ENCODE measurements at places on chromosomes 12 and 14.

GRCh38 chr12:108129017-108129812 lies at the start of gene WSCD2:
TSS of gene WSCD2 (plus strand) at chr12:108129288. CDS start at chr12:108195833, 66,545 bp downstream.
- DNase-seq = peak; percentile 56

DNA sequence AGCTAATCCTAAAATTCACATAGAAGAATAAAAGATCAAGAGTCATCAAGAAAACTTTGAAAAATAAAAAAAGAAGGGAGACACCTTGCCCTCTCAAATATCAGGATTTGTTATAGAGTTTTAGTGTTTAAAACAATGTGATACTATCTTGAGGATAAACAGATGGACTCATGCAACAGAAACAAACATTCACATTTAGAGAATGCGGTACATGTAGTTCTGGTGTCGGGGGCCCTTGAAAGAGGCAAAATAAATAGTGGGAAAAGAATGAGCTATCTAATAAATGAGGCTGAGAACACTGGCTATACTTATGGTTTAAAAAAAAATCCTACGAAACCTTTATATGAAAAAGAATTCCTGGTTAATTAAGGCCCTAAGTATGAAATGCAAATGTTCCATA lies 127.7 kb downstream of the LLPH start:
- DNase-seq = no peak

DNA sequence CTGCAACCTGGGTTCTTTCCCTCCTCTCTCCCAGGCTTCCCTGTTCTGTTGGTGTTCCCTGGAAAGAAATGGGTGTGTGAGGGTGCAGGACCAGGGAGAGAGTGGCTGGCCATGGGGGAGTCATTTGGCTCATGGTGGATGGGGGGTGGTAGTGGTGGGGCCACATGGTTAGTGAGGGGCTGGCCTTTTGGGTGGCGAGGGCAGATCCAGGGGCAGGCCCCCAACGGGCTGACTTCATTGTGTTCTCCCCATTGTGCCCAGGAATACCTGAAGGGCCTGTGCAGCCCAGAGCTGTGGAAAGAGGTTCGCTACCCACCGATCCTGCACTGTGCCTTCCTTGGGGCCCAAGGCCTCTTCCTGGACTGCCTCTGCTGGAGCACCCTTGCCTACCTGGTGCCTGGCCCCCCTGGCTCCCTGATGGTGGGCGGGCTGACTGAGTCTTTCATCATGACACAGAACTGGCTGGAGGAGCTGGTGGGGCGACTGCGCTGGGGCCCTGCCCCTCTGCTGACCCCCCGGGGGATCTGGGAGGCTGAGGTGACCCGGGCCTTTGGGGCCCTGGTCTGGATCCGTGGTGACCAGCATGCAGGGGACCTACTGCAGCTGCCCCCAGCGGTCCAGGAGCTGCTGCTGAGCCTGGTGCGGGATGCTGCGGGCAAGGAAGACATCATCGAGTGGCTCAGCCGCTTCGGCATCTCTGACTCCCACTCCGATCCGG lies 9.0 kb downstream of the NYNRIN start:
- DNase-seq = no peak

DNA sequence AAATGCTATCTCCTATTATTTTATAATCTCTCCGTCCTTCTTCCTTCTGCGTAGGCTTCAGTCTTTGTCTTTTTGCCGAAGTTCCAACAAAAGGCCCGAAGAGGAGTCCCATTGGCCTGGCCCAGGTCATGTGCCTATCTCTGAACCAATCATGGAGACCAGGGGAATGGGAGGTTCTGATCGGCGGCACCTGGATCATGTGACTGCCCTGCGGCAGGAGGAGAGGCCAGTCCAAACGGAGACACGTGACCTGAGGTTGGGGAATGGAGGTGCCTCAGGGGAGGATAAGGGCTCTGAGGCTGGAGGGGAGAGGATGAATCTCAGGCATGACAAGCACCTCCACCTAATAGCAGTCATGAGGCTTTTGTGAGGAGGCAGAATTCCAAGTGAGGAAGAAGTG lies 86.0 kb downstream of the AACS start:
- DNase-seq = no peak

GRCh38 chr12:111251058-111251730 lies 117.7 kb downstream of the PHETA1 start:
- DNase-seq = no peak

- no peak for DNase-seq
Measured at GRCh38 chr14:81315341-81315740, 84.8 kb downstream of the STON2 start.

GRCh38 chr14:44759277-44759676 lies 202.5 kb downstream of the KLHL28 start:
- DNase-seq = no peak

- DNase-seq = no peak
Measured at GRCh38 chr12:32885831-32886230, 10.7 kb downstream of the PKP2 start.

DNA sequence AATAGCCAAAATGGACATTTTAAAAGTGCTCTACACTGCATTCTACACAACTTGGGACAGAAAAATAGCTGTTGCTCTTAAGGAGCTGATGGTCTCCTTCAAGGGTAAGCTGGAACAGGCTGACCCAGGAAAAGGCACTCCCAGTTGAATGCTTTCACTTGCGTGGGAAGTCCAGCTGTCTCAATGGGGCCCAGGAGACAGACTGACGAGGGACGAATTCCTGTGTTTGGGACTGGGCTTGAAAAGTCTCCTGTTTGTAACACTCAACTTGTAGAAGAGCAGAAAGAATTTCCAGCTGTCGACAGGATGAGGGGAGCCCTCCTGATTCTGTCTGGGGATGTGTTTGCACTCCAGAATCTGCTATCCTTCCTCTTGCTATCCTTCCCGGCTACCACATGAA lies 180.8 kb downstream of the ZFP36L1 start:
- DNase-seq = no peak

GRCh38 chr14:54512393-54512792 lies 2.7 kb downstream of the CGRRF1 start:
- no peak for DNase-seq

GRCh38 chr12:41966001-41966400 lies 178.7 kb downstream of the GXYLT1 start:
- no peak for DNase-seq

GRCh38 chr12:68641138-68641537 lies 30.4 kb downstream of the RAP1B start:
- no peak for DNase-seq

- no peak for DNase-seq
Measured at GRCh38 chr14:28823245-28823644, 56.7 kb downstream of the FOXG1 start.

- DNase-seq = no peak
Measured at GRCh38 chr12:32870716-32871115, 25.9 kb downstream of the PKP2 start.

DNA sequence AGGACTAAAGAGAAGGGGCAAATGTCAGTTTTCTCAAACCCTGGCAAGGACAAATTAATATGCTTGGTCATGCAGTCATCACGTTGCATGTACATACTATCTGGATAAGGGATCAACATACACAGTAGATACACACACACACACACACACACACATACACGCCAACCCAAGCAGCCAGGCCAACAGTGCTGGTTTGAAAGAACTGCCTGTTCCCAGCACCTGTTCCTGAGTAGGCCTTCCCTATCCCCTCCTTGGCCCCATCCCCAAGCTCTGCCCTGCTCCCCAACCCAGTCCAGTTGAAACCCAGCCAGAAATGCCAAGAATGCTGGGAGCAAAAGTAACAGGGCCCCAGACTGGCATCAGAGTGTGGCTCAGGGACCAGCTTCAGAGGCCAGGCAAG lies 4.4 kb downstream of the ITGA7 start:
- no peak for DNase-seq

GRCh38 chr12:4272424-4273272 lies 914 bp upstream of the CCND2 start:
- DNase-seq = peak; percentile 73

GRCh38 chr14:95038521-95039250 lies 118.6 kb downstream of the DICER1 start:
- no peak for DNase-seq

DNA sequence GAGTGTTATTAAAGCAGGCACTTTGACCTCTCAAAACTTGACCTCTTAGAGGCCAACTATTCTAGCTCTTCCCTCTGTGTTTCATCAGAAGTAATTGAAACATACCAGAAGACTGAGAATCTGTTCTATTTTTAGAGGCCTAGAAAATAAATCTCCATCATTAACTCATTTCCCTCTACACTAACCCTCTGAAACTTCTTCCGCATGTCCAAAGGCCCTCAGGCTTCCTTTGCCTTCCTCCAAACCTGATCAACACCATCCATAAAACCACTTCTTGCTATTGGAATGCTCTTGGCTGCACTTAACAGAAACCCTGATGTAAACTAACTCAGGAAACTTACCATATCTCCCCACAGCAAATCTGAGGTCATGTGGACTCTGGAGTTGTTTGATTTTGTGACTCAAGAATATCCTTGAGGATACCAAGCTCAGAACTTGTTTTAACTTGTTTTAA lies 196.4 kb downstream of the RPAP3 start:
- DNase-seq = no peak

DNA sequence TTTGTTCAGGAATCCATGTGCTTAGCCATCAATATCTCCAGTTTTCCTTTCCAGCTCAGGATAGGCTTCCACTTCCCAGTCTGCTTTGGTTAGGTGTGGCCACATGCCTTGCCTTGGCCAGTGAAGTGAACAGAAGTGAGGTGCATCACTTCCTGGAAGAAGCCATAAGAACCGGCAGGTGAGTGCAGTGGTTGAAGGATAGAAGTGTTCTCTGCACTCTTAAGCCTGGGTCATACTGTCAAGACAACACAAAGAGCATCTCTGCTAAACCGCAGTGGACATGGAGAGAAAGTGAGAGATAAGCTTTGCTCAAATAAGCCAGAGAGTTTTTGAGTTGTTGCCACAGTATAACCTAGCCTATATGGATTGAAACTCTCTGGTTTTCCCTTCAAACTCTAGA lies 11.4 kb downstream of the GNG2 start:
- no peak for DNase-seq

GRCh38 chr14:49991491-49991890 lies 98.6 kb downstream of the ARF6 start:
- no peak for DNase-seq

DNA sequence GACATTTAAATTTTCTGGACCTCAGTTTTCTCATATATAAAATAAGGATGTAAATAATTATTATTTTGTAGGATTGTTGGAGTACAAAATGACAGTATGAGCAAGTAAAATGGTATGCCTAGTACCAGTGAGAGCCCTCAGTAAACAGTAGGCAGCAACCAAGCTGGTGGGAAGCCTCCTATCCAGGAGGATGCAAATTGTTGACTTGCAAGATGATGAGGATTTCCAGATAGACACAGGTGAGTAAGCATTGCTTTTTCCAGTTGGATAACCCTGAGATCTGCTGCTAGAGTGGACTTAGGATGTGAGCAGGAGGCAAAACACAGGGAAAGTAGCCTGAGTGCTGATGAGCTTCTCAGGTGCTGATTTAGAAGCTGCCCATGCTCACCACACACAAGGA lies 28.2 kb upstream of the AMIGO2 start:
- DNase-seq = no peak

- DNase-seq = peak; percentile 12
Measured at GRCh38 chr14:32202491-32202997, 525 bp downstream of the RNU6-8 start.

- no peak for DNase-seq
Measured at GRCh38 chr14:104309657-104310369, 171.4 kb downstream of the KIF26A start.

- DNase-seq = no peak
Measured at GRCh38 chr12:20000229-20000849, 368.0 kb upstream of the PDE3A start.

- peak; percentile 48 for DNase-seq
Measured at GRCh38 chr12:96044017-96044942, 8.9 kb upstream of the LTA4H start.

DNA sequence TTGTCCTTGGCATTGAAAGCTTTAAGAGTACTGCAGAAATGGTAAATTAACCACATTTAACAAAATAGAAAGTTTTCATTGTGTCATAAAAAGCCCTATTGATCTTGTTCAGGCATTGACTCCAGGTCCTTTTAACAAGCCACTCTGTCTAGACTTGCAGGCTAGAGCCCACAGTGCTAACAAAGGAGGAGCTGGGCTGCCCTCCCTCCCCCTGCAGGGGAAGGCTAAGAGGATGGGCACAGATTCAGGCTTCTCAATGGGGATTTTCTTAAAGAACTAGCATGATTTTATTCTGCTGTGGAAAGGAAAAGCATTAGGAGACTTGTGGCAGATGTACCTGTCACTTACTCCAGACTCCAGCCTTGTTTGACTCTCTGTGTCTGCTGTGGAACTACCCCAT lies 463.6 kb downstream of the NRXN3 start:
- DNase-seq = no peak

DNA sequence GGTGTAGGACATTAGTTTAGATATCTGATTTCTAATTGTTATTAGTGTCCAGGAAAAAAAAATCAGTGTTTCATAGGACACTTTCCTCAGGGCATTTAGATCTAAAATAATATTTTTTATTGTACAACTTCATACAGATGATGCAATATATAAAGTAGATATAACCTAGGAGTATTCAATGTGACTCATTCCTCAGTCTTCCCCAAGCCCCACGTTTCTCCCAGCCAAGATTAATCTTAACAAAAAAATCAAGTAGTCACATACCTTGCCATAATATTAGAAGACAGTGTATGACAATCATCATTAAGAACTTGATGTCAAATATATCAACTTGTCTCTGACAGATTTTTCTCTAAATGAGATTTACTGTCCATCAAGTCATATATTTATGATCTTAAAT lies 37.1 kb downstream of the PPFIA2 start:
- no peak for DNase-seq

DNA sequence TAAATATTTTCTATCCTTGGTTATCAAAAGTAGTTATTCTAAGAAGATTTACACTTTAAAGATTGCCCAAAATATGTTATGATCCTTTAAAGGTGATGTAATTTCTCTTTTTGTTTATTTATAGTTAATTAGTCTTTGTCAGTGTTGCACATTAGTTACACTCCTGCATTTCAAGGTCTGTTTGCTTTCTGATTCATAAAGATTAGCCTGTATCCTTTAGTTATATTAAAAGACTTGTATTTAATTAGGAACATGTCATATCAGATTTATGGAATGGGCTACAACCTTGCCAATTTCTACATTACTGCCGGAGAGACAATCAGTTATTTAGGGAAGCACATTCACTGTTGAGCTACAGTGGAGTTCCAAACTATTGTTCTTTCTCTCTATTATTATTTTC lies 3.5 kb downstream of the EPYC start:
- DNase-seq = no peak

GRCh38 chr12:51076236-51076930 lies 7.0 kb downstream of the CSRNP2 start:
- no peak for DNase-seq

DNA sequence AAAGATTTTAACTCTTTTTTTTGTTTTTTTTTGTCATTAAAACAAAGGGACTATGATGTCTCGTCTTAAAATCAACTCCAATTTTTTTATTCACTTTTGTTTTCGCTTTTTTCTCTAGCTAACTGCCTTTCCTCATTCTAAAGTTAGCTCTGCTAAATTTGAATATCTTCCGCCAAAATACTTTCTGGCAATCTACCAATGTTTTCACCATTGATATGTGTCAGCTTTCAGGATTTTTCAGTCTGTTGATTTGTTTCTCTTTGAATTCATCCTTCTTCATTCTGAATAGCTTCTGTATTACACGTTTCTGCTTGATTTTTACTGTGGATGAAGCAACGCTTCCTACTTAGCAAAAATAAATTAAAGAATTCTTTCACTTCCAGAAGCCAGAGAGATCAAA lies 38.7 kb upstream of the NOVA1 start:
- DNase-seq = no peak

- no peak for DNase-seq
Measured at GRCh38 chr12:87943023-87943422, 86.2 kb downstream of the C12orf50 start.

All from RKO (cell line).